ENCODE measurements at places on chromosomes 16 and 17. TPM values are rescaled to one million over a fixed set of nuclear protein-coding genes. Genes with fewer than 3 reads are reported as not detected.

Gene NLRC3
- total RNA-seq: not detected

Gene DPEP1
- not detected for total RNA-seq

Gene GPR179
- not detected for total RNA-seq

Gene KRTAP9-4
- not detected for total RNA-seq

Gene TP53TG3
- total RNA-seq: not detected

Gene CIITA
- total RNA-seq: 0.23 TPM

Gene ANKFN1
- total RNA-seq: 0.38 TPM

Gene OR1E2
- total RNA-seq: not detected

Gene CPHXL
- total RNA-seq: not detected

Gene TBC1D3B
- total RNA-seq: 1.2 TPM

Gene SPN
- total RNA-seq: 0.11 TPM

Gene INPP5K
- 19.6 TPM for total RNA-seq

Gene KCNJ18
- not detected for total RNA-seq

Gene CMTM2
- total RNA-seq: not detected

Gene BCL7C
- 48.3 TPM for total RNA-seq

Gene OR4D1
- total RNA-seq: not detected

Gene BRICD5
- 2.2 TPM for total RNA-seq

Gene PRDM7
- total RNA-seq: not detected

Gene IKZF3
- total RNA-seq: not detected

Gene FBXW10
- not detected for total RNA-seq

Gene G6PC1
- total RNA-seq: not detected

Gene CDH1
- 0.76 TPM for total RNA-seq

Gene PDIA2
- not detected for total RNA-seq

Gene GCGR
- total RNA-seq: not detected

Gene OMG
- not detected for total RNA-seq

Gene ACSM3
- not detected for total RNA-seq

Gene TMEM100
- not detected for total RNA-seq

Gene TMEM238L
- not detected for total RNA-seq

Gene KRT20
- not detected for total RNA-seq

Gene ITGAL
- not detected for total RNA-seq

Gene KRTAP3-2
- total RNA-seq: not detected

Gene RAMP2
- total RNA-seq: not detected

Gene CCDC144A
- 0.46 TPM for total RNA-seq

Gene FBRS
- total RNA-seq: 64.7 TPM

Gene HOXB4
- total RNA-seq: not detected

Gene GGT6
- total RNA-seq: not detected

Gene EIF4A3
- total RNA-seq: 86.1 TPM

Gene LRRC3C
- total RNA-seq: not detected

Gene UMOD
- total RNA-seq: not detected

Gene TMEM106A
- total RNA-seq: 15.5 TPM

Gene ADAM11
- total RNA-seq: 0.48 TPM

Gene TAF15
- 166 TPM for total RNA-seq

Gene NPIPB6
- 0.99 TPM for total RNA-seq

Gene LHX1
- not detected for total RNA-seq

Gene PDILT
- total RNA-seq: not detected

Gene RHBDL3
- total RNA-seq: not detected

Gene NPIPB8
- not detected for total RNA-seq

Gene PABPN1L
- total RNA-seq: not detected

Gene CRHR1
- not detected for total RNA-seq

Gene PYY
- total RNA-seq: not detected

Gene TCAP
- 0.50 TPM for total RNA-seq

Gene WNT3
- total RNA-seq: 2.0 TPM

Gene C16orf74
- 15.7 TPM for total RNA-seq

Gene RGS11
- 2.4 TPM for total RNA-seq

Gene NKD1
- total RNA-seq: not detected
